ENCODE measurements at places on chromosomes 7 and 10.

DNA sequence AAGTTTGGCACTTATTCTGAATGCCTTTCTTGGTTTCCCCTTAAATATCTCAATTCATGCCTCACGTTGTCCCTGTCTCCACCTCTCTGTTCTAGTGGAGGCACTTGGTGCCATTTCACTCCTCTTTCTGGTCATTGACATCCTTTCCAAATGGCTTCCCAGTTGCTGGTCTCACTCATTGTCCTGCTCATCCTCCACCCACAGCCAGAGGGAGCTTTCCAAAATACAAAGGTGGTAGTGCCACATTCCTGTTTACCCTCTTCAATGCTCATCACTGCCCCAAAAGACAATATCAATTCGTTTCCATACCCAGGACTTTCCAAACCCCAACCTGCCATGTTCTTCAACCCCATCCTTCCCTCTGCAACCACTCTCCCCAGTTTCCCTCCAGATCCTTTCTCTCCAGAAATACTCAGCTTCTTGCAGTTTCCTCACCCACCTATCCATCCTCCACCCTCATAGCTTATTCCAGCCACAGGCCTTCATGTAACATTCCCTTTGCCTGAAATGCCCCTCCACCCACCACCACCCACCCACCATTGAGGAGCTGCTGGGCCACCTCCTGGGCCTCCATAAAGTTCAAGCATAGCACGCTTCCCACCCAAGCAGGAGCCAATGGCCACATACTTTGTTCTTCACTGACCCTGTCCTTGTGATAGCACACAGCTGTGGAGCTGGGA, 63.1 kb upstream of the ADRB1 start:
- no peak for DNase-seq

DNA sequence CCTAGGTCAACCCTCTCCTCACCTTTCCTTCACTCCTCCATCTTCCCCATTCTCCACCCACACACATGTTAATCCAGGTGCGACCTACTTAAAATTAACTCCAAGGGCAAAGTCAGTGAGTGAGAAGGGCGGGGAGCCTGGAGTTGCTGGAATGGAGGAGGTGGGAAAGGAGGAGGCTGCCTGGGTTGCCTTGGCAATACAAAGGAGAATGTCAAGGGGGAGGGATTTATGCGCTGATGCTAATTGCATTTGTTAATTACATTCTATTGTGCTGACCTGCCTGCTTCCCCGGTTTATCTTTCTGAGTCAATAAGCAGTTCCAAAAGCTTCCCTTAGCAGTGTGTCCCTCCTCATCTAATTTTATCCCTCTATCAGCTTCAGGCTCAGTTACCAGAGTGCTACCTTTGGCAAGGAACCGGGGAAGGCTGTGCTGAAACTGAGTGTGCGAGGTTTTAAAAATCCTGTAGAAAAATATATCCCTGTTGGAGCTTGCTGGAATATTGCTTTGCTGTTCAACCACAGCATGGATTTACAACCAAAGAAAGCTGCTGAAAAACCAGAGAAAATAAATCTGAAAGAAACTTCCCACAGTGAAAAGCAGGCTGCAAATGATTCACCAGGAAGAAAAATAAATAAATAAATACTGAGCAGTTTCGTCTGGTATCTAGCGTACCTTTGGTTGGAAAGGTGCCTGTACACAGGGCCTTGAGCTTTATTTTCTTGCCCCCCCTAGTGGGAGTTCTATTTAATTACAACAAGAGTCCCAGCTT, 113.2 kb upstream of the DGKB start:
- no peak for DNase-seq

DNA sequence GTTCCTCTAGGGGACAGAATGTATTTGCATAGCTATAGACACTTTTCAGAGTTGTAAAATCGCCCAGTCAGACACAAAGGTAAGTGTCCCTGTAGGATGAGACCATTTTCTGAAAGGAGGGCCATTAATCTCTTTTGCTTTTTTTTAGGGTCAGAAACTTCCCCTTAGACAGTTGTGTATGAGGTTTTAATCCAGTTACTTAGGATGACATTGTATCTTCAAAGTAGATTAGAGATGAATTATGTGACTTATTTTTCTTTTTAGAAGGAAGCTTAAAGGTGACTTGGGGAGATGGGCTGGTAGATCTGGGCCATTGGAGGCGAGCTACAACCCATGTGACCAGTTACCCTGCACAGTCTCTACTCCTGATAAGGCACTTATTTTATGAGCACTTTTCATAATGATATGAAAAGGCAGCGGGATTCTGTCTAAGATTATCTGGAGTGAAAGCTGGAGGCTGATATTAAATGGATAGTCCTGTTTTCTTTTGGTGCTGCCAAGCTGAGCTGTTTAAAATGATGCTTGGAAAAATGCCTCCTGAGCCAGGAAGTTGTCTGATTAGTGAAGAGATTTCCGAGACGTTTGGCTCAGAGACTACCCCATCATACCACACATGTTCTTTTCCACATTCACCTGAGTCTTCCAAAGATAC, 264.3 kb downstream of the AUTS2 start:
- DNase-seq: no peak

DNA sequence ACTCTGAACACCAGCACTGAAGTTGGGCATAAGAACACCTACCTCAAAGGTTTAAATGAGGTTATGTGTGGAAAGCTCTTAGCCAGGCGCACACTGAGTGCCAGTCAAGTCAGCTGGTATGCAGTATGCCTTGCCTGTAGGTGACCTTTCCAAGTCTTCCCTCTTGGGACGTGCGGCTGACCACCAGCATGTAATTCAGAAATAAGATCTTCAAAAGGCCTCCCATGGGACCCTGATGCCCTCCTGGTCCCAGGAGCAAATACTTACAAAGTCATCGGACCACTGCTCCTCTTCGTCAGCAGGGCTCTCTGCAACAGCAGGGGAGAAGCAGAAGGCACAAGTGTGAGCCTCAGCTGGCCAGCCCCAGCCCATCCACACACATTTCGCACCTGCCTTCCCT, 40.8 kb downstream of the BLNK start:
- no peak for DNase-seq

DNA sequence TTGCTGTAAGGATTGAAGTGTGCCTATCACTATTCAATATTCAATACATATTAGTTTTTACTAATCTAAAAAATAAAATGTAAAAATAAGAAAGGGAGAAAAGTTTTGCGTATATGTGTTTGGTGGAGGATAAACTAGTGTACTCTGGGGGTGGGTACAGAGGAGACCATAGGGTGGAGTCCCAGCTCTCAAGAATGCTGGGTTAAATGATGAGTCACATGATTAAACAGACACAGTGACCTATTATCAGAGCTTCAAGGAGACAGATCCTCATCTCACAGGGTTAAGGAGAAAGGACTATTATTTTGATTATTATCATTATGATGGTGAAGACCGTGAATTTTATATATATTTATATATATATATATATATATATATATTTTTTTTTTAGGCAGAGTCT, 77.5 kb downstream of the AFAP1L2 start:
- no peak for DNase-seq

DNA sequence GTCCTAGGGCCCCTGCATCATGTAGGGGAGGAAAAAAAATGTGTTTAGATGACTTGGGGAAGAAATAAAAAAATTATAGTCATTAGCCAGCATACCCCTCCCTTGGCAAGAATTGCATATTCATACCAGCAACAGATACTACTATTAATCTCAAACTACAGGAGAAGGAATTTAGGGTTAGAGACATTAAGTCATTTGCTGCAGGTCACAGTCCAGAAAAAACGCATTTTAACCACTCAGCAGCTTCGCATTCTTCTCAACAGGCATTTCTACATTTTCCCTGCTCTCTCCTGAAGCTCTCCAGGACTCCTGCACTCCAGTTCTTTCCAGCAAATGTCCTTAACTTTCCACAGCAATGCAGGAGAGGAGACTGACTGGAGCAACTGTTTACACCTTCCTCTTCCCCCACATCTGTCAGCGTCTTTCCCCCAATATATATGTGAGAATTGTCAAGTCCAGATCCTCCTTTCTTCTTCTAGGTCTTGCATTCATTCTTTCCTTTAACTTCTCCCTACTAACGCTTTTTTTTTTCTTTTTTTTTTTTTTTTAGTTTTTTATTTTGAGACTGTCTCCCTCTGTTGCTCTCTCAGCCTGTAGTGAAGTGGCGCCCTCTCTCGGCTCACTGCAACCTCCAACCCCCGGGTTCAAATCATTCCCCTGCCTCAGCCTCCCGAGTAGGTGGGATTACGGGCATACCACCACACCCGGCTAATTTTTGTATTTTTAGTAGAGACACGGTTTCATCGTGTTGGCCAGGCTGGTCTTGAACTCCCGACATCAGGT, 35.6 kb downstream of the PRPS1L1 start:
- DNase-seq: no peak

DNA sequence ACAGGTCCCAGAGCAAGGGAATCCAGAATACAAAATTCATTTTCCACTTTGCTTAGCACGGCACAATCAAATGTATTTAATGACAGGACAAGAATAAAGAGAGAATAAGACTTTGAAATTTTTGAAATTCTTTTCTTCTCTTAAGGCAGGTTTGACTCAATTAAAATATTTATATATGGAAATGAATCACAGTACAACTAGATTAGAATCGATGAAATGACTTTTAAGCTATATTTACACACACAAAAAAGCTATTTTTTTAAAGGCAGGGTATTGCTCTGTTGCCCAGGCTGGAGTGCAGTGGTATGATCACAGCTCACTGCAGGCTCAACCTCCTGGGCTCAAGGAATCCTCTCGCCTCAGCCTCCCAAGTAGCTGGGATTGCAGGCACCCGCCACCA, 265.4 kb upstream of the SLC26A5 start:
- DNase-seq: no peak

DNA sequence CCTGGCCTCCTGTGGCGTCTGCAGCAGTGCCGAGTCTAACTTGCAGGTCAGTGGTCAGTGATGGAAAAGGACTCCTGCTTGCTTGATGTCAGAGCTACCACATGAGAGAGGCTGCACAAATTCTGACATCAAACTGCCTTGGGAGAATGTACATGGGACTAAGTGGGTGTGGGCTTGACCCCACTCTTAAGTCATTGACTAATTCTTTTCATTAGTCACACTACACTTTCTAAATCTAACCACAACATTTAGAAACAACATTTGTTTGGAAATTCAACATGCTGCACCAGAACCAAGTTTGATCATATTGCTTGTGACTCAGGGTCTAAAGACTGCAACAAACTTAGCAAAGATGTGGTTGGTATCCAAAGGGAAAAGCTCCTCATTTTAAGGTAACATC, 24.4 kb upstream of the CDC14C start:
- no peak for DNase-seq

DNA sequence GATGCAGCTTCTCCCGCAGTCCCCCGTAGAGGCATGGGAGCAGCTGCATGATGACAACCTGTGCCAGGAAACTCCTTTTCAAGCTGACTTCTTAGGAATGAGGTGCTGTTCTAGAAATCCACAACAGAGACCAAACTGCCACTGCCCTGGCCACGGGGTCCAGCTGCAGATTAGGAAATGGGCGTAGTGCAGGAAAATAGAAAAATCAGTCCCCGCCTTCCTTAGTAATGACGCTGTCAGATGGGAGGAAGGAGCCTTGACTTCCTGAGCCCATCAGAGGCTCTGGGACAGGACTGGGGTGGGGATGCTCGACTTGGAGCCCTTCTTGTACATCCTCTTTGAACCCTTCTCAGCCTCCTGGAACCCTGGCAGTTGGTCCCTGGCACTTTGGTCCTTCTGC, 227.8 kb upstream of the GRB10 start:
- no peak for DNase-seq

- no peak for DNase-seq
Observed at GRCh38 chr7:22860784-22861482, 38.3 kb upstream of the TOMM7 start.

DNA sequence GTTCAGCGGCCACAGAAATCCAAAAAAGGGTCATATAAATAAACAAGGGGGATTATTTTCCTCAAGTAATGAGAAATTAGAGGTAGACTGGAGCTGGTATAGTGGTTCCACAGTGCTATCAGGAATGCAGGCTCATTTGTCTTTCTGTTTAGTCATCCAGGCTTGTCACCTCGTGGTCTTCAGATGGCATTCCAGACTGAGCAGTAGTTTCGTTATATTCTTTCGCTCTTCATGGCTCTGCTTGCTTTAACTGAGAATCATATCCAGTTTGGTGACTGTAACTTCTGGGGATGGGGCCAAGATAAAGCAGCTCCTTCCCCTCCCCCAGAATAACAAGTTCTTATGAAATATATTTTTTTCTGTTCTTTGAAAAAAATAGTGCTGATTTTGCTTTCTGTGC, 9.5 kb downstream of the ANKIB1 start:
- DNase-seq: no peak

All from stimulated activated CD8-positive, alpha-beta memory T cell treated with anti-CD3 and anti-CD28 coated beads, Interleukin-15, amount 100 ng/mL, for 24 hours (primary cell).